ENCODE measurements at places on chromosomes 7 and 10.

DNA sequence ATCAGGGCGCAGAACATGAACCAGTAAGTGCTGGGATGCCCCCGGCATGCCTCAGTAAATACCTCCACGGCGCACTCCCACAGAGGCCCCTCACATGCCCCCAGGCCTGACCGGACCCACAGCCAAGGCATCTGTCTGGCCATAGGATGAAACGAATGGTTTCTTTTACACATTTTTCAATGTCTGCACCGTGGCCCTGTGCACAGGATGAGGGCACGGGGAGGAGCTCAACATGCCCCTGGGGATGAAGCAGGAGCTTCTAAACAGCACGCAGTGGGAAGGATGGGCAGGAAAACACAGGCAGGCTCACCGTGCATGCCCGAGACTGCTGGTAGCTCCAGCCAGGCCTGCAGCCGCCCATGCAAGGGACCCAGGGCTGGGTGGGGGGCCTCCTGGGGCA is 283.3 kb downstream of the TNS3 start:
- no peak for DNase-seq

DNA sequence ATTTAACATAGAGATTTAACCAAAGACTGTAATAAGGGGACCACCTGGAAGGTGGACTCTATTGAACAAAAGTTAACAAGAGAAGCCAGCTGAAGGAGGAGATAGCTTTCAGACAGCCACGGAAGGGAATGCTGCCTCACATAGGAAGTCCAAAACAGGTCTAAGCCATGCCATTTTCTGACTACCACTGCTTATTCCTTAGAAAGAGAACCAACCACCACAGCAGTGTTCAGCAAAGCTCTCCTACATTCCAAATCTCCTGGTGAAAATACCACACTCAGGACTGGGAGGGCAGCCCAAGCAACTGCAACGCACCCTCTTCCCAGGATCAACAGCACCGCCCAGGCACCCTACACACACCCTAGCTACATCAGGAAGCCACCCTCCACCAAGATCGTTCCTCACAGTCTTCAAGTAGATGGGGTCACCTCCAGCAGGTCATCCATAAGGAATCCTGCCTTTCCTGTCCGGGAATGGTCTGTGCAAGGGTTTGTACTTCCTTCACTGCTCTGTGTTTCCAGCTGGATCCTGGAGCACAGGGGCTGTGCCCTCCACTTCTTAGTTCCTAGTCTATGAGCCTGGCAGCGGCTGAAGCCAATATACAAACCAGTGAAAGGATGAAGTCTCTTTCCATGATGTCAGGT is 2.5 kb downstream of the KIAA1549 start:
- no peak for DNase-seq

DNA sequence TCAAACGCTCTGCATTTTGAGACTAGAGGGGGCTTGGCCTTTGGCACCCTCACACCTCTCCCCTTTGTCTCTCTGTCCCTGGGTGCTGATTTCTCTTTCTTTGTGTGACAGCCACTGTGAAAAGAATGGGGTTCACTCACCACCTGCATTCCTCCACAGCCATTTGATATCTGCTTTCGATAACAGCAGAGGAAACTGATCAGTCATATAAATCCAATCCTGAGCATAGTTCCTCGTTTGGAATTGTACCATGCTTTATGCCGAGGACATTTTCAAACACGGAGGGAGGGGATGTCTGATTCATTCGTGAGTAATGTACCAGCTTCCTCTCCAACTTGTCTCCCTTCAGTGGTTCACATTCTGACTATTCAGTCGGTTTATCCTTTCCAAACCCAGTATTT is 15.8 kb downstream of the MET start:
- no peak for DNase-seq

DNA sequence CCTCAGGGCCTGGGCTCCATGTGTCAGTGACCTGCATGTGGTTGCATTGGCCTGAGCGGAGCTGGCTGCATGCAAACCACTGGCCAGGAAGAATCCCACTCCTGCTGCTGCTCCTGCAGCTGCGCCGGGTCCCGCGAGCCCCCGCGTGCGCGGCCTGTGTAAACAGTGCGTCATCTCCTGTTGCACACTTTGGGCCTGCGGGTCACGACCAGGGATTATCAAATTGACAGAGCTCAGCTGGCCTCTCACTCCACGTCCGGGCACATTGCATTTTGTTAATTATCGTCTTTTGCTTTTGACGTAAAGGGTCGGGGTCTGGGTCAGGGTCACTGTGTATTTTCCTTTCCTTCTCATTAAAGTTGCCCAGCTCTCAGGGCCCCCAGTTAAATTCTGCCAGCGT is 132.6 kb downstream of the RGS10 start:
- no peak for DNase-seq

DNA sequence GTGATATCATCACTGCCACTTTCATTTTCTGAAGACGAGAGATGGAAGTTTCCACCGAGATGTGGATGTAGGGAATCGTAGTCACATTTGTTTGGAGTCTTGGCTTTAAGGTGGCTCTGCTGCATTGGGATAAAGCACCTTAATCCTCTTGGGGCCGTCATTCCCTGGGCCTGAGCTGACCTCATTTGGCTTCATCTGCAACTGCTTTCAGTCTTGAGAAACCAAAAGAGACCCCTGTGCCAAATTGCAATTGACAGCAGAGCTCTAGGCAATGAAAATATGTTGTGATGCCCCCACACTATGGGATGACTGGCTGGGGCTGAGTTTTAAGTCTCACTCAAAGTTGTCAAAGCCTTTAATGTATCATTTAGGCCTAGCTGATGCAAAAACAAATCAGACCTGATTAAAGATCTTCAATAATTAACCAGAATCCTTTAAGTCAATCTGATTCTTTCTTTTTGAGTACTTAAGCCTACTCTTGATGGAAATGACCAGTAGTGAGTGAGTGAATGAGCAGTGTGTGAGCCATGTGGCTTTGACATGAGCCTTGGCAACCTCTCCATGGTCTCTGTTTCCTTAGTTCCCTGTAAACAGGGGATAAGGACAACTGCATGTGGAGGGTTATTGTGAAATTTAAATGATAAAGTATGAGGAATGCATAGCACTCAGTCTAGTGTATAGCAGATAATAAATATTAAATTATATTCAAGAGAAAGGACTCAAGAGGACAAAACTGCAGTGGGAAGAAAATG is 155.0 kb downstream of the BMPER start:
- DNase-seq, result no peak

DNA sequence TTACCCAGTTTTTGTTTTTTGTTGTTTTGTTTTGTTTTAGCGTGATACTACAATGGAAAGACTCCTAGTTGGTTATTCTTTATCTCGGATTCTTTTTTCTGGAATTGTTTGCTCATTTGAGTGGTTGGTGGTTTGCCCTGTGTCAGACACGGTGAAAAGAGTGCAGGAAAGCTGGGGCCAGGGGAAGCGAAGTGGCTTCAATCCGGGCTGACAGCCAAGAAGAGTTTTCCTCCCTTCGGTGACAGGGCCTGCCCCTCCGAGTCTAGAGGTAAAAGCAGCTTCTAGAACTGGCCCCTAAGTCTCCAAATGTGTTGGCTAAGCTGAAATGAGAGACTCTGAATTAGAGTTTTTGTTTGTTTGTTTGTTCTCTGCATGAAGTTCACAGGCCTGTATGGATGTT is 5.7 kb upstream of the AP5Z1 start:
- no peak for DNase-seq

DNA sequence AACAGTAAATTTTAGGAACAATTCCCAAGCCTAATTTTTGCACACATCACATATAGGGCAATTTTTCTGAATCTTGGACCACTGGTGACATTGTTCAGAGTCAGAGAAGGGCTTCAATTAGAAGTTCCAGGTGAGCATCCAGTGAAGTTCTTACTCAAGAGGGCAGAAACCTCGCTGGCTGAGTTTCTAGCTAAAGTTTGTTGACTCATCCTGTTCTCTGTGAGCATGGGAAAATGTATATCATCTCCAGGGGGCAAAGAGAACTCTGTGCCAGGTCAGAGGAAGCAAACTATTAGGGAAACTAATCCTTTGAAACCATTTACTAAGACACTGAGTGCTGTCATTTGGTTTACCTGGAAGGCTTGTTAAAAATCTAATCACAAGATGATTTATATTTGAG is 695.6 kb upstream of the IGFBP3 start:
- DNase-seq, result no peak

DNA sequence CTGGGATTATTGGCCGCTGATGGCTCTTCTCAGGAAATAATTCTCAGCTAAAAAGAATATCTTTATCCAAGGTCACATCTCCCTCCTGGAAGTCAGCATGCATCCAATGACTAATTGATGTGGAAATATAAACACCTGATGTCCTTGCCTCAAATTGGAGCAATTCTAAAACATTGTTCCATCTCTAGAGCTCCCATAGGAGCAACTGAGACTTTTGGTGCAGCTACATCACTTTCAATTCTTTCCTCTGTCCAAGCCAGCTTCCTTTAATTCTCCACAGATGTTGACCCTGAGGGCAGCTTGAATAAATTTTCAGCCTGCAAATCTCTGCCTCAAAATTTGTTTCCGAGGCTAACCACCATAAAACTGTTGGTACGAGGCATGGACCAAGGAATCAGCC is 43.9 kb upstream of the KCND2 start:
- no peak for DNase-seq
